ENCODE measurements at places on chromosomes 5 and 9. TPM values are rescaled to one million over a fixed set of nuclear protein-coding genes. Genes with fewer than 3 reads are reported as not detected.

GRCh38 chr5:8185852-8186251 is 316.9 kb downstream of the MTRR start:
- no peak for DNase-seq

ECM2 gene
- total RNA-seq: 13.5 TPM

DNA sequence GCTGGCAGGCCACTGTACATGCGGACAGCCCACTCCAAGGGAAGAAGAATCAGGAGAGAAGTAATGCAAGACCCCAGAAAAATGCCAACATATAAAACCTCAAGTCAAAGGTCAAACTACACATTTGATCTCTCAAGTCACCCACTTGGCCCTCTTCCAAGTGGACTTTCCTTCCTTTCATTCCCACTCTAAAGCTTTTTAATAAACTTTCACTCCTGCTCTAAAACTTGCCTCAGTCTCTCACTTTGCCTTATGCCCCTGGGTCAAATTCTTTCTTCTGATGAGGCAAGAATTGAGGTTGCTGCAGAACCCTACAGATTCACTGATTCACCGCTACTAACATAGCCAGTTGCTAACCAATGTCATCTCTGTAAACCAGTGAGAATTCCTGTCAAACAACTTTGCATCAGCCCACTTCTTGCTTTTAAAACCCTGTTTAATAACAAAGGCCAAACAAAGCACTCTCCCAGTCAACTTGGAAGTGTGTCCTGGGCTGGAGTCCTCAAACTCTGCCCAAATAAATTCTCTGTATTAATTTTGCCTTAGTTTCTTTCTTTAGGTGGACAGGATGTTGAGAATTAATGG is 6.9 kb upstream of the ATP6V1G1 start:
- DNase-seq: no peak

- DNase-seq: no peak
Measured at GRCh38 chr5:172540099-172540870, 86.0 kb upstream of the SH3PXD2B start.

C8G gene
- not detected for total RNA-seq

DNA sequence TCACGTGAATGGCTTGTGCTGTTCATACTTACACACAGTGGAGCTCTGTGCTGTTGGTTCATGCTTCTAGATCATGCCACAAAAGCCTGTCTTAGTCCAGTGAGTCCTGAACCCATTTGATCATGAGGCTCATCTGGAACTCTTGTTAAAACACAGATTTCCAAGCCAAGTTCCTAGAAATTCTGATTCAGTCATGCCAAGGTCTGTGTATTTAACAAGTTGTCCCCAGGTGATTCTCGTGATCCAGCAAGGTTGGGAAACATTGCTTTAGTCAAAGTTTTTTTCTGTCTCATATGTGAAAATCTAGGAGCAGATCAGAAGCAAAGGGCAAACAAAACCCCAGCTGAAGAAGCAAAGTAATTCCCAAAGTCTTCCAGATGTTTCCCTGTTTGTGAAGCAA is 112.5 kb upstream of the GAS1 start:
- no peak for DNase-seq

PAEP gene
- total RNA-seq: not detected

DNA sequence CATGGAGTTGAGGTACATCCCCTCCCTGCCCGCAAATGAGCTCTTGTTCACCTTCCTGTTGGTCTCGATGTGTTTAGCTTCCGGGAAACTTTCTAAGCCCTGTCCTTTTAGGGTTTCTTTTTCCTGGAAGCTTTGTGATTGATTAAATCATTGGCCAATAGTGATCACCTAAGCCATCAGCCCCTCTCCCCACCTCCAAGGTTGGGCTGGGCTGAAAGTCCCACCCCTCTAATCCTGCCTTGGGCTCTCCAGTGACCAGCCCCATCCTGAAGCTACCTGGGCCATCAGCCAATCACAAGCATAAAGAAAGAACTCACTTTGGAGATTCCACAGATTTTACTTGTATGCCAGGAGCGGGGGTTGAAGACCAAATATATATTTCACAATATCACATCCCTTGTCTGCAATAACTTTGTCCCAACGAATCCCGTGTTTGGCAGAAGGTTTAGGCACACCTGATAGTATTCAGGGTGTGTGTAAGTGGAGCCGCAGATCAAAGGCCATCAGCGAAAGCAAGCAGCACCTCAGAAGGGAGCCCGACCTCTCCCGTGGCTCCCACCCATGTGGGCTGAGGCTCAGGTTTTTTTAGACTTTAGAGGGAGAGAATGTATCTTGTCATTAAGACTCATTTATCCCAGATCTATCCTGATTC is 20.4 kb downstream of the ROPN1L start:
- DNase-seq: no peak

GRCh38 chr5:147452165-147452811 is 57.6 kb downstream of the DPYSL3 start:
- DNase-seq: no peak

GRCh38 chr5:36173426-36173825 is 21.5 kb downstream of the SKP2 start:
- no peak for DNase-seq

GRCh38 chr5:67827541-67827940 is 388.0 kb upstream of the PIK3R1 start:
- no peak for DNase-seq

SPATA31A3 gene
- total RNA-seq: 2.2 TPM

PHF24 gene
- 1.9 TPM for total RNA-seq

DNA sequence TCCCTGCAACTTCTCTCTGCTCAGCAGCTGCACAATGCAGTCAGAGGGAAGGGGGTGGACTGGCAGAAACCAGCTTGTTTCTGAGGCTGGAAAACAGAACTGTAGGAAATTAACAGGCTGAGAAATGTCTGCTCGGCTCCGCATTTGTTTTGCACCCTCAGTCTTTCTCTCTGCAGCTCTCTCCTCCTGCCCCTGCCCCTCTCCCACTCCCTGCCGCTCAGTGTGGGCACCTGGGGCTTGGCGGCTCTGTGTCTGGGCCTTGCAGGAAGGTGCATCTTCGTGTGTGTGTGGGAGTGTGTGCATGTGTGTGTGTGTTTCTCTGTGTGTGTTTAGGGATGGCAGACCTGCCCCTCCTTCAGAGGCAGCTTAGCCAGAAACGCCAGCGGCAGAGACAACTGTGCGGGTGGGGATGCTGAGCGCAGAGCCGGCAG is 53.0 kb downstream of the PCDH1 start:
- no peak for DNase-seq

DNA sequence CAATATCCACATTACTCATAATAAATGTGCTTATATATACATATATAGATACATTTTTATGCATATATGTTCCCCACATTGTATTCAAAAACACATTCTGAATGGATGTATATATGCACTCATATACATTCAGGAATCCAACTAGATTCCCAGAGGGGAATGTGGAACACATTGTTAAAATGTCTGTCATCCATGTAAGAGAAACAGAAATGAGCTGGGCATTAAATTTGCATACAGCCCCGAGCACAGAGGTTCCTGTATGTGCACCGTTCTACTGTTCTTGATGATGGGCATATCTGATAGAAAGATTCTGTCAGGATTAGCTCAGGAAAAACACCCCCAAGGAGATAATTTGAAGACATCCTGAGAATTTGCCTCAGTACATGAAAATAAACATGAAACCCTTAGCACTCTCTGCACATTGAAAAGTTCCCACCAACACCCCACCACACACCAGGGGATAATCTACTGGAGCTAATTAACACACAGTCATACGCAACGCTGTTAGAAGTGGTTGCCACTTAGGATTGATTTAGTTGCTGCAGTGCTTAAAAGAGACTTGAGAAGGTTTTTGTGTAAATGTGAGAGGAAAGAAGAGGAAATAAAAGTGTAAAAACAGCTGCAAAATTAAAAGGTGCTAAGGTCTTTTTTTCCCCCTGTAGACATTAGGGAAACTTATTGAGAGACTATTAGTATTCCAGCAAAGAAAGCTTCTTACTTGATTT is 223.3 kb downstream of the SLF1 start:
- no peak for DNase-seq

OMD gene
- total RNA-seq: 17.1 TPM

GRCh38 chr5:78858364-78858763 is 126.7 kb downstream of the ARSB start:
- no peak for DNase-seq

DNA sequence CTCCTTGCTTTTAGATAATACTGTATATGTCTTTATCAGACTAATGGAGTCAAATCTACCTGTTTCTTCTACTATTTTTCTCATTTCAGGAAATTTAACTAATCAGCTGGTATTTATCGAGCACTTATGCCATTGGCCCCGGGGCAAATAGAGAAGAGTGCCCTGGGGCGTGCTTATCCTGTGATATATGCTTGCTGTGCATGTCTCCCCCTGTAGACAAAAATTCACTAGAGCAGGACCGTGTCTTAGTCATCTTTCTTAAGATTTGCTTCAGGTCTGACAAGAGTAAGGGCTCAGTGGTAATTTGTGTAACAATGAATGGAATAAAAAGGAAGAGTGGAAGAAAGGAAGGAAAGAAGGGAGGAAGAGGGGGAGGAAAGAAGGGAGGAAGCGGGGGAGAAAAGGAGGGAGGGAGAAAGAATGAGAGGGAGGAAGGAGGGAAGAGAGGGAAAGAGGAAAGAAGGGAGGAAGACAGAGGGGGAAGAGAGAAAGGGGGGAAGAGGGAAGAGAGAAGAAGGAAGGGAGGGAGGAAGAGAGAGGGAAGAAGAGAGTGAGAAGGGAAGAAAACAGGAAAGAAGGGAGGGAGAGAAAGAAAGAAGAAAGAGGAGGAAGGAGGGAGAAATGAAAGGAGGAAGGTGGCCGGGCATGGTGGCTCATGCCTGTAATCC is 295.7 kb upstream of the PANK3 start:
- DNase-seq: peak; percentile 55

MAP3K1 gene
- 21.9 TPM for total RNA-seq

DAB2 gene
- 87.9 TPM for total RNA-seq

PCSK5 gene
- 15.9 TPM for total RNA-seq

PCDHA7 gene
- 3.9 TPM for total RNA-seq

DNA sequence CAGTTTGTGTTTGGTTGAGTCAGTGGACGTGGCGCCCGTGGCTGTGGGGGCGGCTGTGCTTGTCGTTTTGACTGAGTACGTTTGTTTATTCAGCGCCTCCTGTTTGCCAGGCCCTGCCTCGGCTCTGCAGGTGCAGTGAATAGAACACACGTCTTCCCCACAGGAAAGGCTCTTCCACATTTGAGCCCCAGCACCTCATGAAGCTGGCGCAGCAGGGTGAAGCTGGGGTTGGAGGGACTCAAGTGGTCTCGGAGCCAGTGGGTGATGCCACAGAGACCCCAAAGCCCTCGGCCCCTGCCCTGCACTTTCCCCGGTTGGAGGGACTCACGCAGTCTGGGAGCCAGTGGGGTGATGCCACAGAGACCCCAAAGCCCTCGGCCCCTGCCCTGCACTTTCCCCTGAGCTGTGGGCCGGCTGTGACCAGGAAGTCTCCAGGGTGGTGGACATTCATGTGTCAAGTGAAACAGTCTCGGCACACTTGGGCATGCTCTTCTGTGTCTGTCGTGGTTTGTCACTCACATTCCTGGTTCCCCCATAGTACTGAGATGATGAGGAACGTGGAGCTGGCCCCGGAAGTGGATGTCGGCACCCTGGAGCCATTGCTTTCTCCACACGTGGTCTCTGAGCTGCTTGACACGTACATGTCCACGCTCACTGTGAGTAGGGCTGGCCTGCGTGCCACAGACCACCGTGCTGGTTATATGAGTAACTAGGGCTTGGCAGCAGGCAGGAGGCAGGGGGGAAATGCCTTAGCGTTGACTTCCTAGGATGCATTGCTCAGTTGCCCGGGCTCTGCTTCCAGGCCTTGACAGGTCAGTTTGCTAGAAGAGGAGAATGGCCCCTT is 13.6 kb downstream of the EXOC3 start:
- DNase-seq: no peak

- DNase-seq: no peak
Measured at GRCh38 chr9:11338130-11338529, 725.3 kb upstream of the PTPRD start.

- peak; percentile 92 for DNase-seq
Measured at GRCh38 chr5:39424736-39425637, at the start of gene DAB2. TSS of gene DAB2 (minus strand) at chr5:39424980. CDS start at chr5:39394320, 30,660 bp downstream.

- no peak for DNase-seq
Measured at GRCh38 chr5:41432481-41433253, 77.7 kb downstream of the PLCXD3 start.

DNA sequence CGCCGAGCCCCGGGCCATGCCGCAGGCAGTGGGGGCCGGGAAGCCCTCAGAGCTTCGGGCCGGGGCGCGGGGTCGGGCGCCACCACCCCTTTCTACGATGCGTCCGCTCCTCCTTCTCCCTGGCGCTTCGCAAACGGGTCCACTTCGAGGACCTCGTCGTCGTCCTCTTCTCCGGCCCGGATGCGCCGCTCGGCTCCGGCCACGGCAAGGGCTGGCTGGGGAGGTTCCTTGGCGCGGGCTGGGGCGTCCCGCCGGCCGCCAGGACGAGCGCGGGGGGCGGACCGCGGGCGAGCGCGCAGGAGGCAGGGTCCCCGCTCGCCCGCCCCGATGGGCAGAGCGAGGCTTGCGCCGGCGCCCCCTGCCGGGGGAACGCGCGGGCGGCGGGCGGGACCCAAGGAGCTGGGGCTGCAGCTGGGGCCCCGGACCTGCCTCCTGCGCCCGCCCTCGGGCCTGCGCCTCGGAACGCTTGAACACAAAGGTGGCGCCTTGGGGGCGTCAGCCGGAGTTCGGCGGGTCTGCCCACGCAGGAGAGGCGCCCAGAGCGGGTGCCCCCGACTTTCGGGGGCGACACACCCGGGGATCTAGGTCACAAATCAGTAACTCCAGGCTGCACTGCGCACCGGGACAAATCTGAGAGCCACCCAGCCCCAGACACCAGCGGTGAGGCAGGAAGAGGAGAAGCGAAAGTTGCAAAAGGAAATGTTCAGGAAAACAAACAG is at the start of gene ROR2:
Gene ROR2, minus strand, starts transcription at position 283 of the 719 bp plus-strand sequence.
- peak; percentile 93 for DNase-seq

- no peak for DNase-seq
Measured at GRCh38 chr9:2720179-2720654, 2.9 kb downstream of the KCNV2 start.

DNA sequence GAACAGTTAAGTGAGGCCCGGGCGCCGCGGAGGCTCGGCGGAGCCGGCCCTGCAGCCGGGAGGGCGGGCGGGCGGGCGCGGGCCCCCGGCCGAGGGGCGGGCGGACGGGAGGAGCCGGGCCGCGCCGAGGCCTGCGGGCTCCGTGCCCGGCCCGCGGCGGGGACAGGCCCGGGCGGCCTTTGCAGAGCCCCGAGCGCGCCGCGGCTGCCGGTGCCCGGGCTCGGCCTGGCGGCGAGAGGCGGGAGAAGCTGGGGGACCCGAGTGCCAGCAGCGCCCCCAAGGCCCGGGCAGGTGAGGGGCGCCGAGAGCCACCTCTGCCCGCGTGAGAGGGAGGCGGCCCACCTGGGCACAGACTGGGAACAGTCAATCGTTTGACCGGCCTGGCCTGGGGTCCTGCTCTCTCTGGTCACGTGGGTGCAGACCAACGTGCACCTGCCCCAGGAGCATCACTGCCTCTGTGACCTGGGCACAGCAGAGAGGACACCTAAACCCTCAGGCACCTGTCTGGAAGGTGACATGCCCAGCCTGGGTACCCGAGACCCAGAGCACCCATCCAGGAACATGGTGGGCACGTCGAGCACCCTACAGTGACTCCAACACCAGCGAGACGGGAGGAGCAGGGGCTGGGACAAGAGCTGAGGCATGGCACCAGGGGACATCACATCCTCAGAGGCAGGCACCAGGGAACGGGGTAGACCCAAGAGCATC is 531 bp downstream of the MVB12B start:
- no peak for DNase-seq

SLC34A1 gene
- total RNA-seq: 2.2 TPM

- DNase-seq: peak; percentile 61
Measured at GRCh38 chr5:82154776-82155175, 123.4 kb downstream of the RPS23 start.

GRCh38 chr5:53109056-53109442 is 508 bp downstream of the MOCS2 start:
- peak; percentile 35 for DNase-seq

GRCh38 chr9:98702835-98703380 is 5.8 kb downstream of the GABBR2 start:
- DNase-seq: no peak

TMEFF1 gene
- not detected for total RNA-seq

Data from umbilical cord (tissue), 2 donors.